ENCODE measurements at places on chromosomes 3 and 15. TPM values are rescaled to one million over a fixed set of nuclear protein-coding genes. Genes with fewer than 3 reads are reported as not detected.

Gene KLHL24
- total RNA-seq, result 22.7 TPM

Gene GOLGA8G
- not detected for total RNA-seq

Gene MAP3K13
- total RNA-seq, result 20.0 TPM

DNA sequence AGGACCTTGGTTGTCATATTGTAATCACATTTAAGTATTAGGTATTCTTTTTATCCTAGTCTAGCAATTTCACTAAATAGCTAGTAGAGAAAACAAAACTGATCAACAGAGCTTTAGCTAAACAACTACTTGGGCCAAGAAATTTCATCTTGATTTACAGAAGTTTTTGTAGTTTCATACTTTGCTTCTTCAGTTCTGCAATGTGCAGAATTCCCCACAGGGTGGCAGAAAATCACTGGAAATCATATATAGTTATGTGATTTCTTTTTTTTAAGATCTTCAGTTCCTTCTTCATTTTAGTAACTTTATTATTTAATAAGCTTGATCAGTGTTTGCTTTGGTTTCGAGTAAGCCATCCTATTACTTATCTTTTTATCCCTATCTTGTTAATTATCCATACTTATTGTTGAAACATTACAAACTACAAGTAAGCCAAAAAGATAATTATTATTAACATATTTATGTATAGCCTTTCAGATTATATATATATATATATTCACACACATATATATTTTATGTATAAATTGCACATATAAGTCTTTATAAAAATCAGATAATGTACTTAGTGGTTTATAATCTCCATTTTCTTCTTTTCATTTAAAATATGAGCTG, 2.2 kb upstream of the BNIP2 start:
- DNase-seq, result peak; percentile 63

GRCh38 chr3:86973440-86973839, 17.5 kb downstream of the VGLL3 start:
- DNase-seq, result no peak

- DNase-seq, result no peak
Measured at GRCh38 chr3:34584971-34585370, 786.5 kb downstream of the PDCD6IP start.

DNA sequence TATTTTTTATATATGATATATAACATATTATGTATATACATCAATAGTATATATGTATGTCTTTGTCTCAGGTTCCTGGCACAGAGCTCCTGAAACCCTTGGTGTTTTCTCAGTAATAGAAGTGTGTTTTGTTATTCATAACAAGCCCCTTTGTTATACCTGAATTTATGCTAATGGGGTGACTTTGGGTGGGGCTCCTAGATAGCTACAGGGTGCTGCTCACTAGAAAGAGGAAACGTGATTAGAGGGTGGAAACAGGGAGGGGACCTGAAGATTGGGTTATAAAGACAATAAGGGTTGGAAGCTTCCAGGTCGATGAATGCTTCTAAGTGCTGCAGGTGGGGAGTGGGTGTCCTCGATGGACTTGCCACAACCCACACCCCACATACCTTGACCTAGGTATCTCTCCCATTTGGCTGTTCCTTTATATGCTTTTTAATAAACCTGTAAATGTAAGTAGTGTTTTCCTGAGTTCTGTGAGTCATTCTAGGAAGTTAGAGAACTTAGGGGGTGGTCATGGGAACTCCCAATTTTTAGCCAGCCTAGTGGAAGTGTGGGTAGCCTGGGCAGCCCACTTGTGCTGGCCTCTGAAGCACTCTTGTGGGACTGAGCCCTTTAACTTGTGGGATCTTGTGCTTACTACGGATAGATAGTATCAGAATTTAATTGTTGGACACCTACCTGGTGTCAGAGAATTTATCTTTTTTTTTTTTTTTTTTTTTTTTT, 36.9 kb upstream of the C15orf39 start:
- DNase-seq, result no peak

GRCh38 chr3:43175541-43175940, 69.7 kb upstream of the POMGNT2 start:
- DNase-seq, result no peak

Data from body of pancreas (tissue), 4 donors.